ENCODE measurements at places on chromosomes 3 and 15. TPM values are rescaled to one million over a fixed set of nuclear protein-coding genes. Genes with fewer than 3 reads are reported as not detected.

The C2CD4B gene
- total RNA-seq: not detected

The C3orf85 gene
- not detected for total RNA-seq

The BFSP2 gene
- not detected for total RNA-seq

The SECISBP2L gene
- total RNA-seq: 72.9 TPM

The TTLL13 gene
- total RNA-seq: 1.4 TPM

The DUOXA2 gene
- not detected for total RNA-seq

The STRIT1 gene
- total RNA-seq: not detected

DNA sequence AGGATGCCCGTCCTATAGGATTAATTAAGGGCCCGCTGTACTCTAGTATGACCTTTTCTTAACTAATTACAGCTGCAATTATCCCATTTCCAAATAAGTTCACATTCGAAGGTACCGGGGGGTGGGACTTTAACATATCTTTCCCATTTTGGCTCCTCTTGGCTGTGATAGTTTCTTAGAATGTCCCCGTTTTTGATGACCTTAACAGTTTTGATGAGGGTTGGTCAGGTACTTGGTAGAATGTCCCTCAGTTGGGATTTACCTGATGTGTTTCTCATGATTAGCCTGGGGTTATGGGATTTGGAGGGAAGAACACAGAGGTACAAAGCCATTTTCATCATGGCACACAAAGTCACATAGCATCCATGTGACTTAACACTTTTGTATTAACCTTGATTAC, 18.2 kb downstream of the RTP1 start:
- no peak for DNase-seq

DNA sequence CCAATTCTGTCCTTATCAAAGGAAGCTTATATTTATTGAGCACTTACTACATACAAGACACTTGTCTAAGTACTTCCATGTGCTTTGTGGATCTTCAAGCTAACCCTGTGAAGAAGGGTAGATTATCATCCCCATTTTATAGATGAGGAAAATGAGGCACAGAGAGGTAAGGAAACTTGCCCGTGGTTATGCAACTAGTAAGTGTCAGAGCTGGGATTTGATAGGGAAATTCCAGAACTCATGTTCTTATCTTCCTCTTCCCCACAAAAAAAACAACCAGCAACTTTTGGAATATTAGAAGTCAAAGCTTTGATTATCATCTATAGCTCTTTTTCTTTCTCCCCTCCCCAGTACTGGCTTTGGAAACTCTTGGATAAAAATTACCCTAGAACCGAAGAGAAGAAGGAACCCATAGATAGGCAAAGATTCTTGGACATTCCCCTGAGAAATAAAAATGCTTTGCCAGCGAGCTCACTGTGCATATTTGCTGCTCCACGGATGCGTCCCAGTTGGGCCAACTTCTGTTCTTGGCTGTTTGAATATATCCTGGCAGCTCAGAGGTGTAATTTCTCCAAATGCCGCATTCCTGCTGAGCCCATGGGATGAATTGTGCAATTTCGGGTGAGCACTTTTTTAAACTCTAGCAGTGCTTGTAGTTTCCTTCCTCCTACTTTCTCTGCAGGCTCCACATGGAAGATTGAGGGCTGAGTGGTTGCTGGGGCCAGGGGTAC, 591.5 kb upstream of the CFAP20DC start:
- no peak for DNase-seq

DNA sequence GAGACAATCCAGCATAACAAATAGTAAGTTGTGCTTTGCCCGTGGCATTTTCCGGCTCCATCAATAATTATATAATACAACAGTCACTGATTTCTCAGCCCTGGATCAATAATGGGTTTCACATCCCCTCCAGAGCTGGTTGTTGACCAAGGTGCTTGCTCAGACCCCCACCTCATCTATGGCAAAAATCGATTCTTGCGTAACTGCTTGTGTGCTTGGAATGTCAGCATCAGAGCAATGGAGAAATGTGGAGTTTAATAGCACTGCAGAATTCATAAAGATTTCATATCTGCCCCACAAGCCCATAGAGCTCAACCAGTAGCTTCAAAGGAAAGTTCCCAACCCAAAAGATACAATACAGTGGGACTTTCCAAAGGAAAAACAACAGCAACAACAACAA, 1098.5 kb downstream of the IGSF11 start:
- DNase-seq: no peak

- no peak for DNase-seq
These were observed 8.5 kb downstream of the IP6K2 start for GRCh38 chr3:48708481-48708889.

DNA sequence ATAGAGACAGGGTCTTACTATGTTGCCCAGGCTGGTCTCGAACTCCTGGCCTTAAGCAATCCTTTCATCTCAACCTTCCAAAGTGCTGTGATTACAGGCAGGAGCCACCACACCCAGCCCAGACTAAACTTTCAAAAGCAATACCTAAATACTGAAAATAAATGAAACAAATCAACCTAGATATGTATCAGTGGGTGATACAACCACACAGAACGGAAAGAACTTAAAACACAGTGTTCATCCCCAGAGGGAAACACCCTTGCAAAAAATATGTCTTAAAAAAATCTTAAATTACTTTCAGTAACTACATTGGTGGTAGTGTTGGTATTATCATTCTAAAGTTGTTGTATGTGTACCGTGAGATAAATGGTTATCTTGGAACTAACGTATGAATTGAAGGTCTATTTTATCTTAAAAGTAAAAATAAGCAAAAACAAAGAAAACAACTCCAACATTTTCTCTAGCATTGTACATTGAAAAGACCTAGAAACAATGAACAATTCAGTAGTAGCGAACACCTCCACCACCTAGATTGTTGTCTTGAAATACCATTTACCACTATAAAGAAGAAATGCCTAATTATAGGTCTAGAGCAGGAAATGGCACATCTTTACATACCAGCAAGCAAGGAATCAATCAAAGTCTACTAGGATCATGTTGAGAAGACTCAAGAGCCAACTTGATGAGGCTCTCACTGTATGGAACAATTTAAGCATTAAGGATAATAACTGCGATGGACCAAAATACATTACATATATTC, 24.7 kb downstream of the SLTM start:
- DNase-seq: peak; percentile 16

- no peak for DNase-seq
These were observed 280.3 kb downstream of the XXYLT1 start for GRCh38 chr3:194990454-194991337.

DNA sequence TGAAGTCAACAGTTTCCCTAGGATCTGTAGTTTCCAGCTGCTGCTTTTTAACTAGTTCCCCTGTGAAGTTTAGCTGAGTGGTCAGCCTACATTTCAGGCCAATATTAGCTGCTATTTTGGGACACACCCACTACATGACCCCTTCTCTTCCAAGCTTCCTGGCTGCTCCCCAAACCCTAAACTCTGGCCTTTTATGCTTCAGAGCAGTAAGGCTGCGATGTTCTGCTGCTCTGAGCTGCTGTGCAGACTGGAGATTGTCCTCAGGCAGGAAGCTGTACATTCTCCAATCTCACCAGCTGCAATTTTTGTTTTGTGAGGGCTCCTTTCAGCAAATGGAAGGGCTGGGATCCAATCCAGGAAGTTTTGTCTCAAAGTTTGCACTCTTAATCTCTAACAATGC, 48.0 kb upstream of the WDR72 start:
- no peak for DNase-seq

GRCh38 chr15:59292442-59293151, 80.1 kb downstream of the MYO1E start:
- no peak for DNase-seq

DNA sequence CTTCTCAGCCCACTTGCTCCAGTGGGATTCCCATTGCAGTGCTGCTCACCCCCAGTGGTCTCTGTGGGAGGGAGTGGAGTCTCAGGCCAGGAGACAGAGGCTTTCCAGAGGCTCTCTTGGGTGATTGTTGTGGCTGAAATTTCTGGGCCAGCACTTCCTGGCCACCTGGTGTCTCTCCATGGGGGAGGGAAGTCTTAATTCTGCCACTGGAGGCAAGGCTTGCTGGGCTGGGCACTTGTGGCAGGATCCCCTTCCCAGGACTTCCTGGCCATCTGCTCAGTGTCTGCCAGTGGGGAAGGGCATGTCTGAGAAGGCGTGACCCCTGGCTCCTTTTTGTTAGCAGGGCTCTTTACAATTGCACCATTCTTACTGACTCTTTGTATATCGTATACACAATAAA, 351.8 kb downstream of the GABRB3 start:
- no peak for DNase-seq

DNA sequence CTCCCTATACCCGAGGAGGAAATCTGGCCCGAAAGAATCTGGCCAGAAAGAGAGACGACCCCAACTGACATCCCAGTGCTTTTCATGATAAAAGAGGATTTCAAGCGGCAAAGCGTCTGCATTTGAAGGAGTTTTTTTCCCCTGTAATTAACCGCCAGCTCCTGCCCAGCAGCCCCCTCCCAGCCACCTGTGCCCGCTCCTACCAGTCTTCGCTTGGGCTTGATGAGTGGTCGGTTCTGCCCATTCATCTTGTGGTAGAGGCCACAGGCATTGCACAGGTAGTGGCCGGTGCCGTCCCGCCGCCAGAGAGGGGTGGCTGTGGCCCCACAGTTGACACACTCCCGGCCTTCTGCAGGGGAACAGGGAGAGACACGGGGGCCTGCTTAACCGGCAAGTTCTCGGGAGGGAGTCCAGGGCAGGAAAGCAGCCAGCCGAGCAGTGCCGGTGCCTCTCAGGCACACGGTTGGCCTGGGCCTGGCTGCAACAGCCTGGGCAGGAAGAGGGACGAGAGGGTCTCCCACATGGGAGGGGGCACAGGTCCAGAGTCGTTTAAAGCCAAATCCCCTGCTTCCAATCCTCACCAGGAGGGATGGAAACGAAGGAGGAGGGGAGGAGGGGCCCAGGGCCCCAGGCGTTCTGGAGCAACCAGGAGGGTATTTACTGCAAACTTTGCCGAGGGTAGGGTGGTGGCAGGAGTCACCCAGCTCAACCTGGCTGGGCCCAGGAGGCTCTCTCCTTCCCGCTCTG, 9.2 kb downstream of the GATA2 start:
- DNase-seq: no peak

DNA sequence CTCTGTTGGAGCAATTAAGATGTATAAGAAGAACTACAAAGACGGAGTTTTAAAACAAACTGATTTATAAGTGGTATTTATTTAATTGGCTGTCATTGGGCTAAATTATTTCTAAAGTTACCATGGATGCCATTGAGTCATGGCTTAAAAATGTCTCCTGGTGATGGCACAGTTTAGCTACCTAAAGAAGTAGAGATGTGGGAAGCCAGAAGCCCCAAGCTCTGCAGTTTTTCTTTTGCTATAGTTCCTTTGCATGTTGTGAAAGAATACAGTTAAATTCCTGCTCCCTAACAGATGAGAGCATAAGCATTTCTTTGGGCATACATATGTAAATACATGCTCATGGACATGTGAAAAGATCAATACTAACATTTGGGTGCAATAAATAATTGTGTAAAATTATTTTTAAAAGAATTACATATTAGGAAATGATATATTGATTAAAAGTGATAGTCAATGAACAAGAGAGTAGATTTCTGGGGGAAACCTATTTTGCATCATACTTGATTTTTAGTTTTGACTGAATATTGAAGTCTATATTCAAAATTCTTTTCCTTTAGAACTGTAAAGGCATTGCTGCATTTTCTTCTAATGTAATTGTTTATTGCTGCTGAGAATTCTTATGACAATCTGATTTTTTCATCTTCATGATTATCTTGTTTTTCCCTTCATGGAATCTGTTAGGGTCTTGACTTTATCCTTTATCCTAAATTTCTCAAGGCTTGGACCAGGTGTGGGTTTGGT, 2.1 kb downstream of the OPA1 start:
- no peak for DNase-seq

GRCh38 chr3:13851091-13851849, 28.6 kb downstream of the WNT7A start:
- DNase-seq: no peak

Data from CD4-positive, alpha-beta memory T cell (primary cell).